Ureter (tissue), 1 donor: ENCODE measurements at places on chromosomes 12 and 14.
A peak's percentile ranks its signal among the peaks of the same experiment; 100 is the strongest.

- no peak for DNase-seq
Measured at GRCh38 chr14:86826661-86827060, 1166.3 kb downstream of the GALC start.

- no peak for DNase-seq
Measured at GRCh38 chr14:94307410-94307992, 14.4 kb upstream of the SERPINA10 start.

DNA sequence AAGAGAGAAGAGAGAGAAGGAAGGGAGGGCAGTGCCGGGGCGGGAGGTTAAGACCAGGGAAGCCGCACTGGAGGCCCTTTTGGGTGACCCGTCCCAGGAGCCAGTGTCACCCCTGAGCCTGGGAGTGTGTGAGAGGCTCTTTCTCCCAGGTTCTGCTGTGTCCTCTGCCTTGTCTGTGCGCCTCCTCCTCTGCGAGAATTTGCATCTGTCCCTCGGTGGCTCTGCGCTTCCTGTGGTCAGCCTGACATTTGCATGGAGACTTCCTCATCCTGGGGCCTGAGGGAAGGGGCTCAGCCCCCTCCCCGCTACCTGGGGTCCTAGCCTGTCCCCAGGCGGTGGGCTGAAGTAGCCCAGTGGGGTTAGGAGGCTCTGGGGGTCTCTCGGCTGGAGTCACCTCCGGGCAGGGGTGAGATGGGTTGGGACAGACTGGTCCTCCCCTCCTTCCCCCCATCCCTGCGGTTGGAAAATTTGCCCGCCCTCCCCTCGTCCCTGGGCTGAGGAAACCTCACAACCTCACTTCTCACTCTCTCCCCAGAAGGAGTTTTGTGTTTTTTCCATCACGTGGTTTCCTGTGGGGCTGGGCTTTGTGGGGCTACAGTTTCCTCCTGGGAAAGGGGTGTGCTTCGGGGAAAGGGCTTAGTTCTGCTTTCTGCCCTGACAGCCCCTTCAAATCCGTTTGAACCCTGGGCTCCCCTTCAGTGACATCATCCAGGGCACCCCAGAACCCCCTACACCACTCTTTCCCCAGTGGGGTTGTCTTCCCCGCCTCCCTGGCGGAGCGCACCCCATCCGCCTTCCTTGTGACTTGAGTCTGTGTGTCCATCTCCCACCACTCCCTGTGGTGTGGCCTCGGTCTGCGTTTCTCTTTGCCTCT is 2.5 kb downstream of the PTPN6 start:
- DNase-seq: peak; percentile 73

DNA sequence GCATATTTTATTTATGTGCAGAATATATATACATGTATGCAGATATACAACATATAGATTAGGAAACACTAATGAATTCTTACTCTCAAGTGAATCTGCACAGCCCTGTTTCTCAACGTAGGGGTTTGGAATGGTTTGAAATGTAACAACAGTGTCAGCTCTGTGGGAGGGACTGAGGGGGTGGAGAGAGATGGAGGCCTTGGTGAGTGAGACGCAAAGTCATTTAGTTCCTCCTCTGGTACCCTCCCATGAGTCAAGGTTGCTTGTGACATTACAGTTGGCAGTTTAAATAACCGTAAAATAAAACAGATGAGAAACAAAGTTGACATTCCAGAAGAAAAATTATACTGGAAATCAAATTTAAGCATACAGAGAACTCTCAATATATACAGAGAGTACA is 313.0 kb upstream of the PRKD1 start:
- no peak for DNase-seq

DNA sequence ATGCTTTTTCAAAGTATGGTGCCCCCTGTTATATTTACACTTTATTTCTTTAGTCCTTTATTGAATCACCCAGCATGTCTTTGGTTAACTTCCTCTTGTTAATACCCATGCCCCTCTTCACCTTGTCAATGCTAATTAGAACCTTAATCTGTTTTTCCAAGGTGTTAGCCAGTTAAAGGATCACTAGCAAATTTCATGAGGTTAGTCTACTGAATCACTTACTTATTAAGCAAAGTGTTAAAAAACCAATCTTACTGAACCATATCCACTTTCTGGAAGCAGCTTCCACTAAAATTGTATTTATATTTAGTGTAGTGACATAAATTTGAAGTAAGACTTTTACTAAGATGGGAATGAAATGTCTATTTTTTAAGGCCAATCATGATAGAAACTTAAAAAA is 27.9 kb downstream of the TAOK3 start:
- DNase-seq: no peak

- no peak for DNase-seq
Measured at GRCh38 chr12:82438356-82438755, 80.0 kb downstream of the METTL25 start.

DNA sequence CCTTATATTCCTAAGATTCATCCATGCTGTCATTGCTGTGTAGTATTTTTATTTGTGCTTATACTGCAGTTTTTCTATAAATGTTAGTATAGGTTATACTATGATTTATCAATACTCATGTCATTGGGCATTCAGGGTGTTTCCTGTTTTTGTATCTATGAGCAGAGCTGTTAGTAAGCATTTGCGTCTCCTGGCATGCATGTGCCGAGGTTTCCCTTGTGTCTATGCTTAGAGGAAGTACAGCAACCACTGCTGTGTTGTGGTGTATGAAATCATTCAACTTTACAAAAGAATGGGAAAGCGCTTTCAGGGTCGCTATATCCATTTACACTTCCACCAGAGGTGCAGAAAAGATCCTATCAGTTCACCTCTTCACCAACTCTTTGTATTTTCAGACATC is 122.7 kb downstream of the RGS6 start:
- DNase-seq: no peak

GRCh38 chr12:2372178-2372577 is 319.4 kb downstream of the CACNA1C start:
- no peak for DNase-seq

GRCh38 chr12:129873111-129873832 is 30.6 kb downstream of the TMEM132D start:
- no peak for DNase-seq

GRCh38 chr12:80625051-80625450 is 82.4 kb upstream of the MYF6 start:
- no peak for DNase-seq

DNA sequence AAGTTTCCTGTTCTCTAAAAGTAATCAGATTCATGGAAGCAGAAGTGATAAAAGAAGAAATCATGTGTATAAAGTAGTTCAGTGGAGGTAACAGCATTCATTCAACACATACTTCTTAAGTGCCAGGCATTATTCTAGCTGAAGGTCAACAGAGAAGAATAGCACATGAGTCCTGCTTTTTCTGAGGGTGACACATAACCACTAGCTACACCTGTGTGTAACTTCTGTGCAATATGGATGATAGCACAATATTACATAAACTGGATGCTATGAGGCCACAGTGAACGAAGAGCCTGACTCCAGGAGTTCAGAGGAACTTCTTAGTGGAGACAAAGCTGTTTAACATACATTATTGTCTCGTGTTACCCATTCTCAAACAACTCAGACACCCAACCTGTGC is 114.3 kb upstream of the PCED1B start:
- DNase-seq: no peak

DNA sequence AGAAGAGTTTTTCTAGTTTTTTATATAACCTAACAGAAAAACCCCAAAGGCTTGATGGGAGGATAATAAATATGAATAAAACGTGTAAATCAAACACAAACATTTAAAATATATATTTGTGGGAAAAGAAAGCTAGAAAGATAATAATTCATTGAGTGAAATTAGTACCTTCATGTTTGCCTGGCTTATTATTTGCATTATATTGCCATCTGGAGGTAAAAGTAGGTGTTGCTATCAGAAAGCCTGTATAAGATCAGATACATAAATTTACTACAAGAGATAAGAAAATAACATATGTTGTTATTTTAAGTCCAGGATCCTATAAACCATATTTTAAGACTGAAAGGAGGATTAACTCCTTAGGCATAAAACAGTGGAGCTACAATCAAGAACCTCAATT is 77.7 kb downstream of the NTS start:
- DNase-seq: no peak

- no peak for DNase-seq
Measured at GRCh38 chr14:93683226-93683625, 105.1 kb downstream of the PRIMA1 start.

DNA sequence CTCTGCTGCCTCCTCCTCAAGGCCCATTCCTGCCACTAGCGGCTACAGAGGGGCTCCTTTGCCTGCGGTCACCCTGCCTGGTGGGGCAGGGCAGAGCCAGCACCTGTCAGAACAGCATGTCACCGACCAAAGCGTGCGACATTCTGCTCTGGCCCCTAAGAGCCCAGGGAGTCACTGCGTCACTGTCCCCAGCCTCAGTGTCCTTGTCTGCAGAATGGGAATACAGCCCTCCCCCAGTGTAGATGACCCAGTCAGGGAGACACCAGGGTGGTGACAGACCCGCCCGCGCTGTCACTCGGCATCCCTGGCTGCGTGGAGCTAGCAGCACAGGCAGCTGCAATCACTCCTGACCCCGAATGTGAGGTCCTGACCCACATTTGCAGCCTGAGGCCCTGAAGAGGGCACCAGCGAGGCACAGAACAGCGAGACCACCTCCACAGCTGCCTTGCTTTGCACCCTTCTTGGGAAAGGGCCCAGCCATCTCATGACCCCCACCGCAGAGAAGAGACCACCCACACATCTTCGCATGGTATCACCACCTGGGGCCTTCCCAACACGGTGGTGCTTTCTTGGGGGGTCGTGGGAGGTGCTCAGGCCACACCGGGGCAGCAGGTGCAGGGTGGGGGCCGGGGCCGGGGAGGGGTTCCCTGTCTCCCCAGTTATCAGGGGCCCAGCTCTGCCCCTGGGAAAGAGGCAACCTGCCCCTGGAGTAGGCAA is 2.5 kb downstream of the AHNAK2 start:
- no peak for DNase-seq

DNA sequence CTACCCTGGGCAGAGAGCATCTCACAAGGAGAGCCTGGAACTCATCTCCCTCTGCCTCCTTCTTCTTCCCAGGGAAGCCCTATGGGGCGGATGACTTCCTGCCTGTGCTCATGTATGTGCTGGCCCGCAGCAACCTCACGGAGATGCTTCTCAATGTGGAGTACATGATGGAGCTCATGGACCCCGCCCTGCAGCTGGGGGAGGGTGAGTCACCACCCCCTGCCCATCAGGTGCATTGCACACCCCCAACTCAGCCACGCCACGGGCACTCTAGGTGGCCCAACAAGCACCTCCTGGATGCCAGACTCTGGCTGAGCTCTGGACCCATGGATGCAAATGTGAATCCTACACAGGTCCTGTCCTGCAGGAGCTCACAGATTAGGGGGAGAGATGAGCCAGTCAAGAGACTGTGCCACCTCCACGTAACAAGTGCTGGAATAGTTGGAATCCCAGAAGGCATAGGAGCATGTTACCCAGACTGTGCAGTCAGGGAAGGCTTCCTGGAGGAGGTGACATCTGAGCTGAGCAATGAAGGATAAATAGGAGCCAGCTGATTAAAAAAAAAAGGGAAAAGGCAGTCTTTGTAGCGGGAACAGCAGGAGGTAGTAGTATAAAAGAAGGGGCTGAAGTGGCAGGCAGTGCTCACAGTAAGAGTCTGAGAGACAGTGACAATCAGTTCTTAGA is 71.9 kb downstream of the LGMN start:
- no peak for DNase-seq

GRCh38 chr14:101361044-101361443 is 200.3 kb upstream of the DIO3 start:
- DNase-seq: no peak

GRCh38 chr12:101697930-101698799 is 725 bp downstream of the CHPT1 start:
- peak; percentile 54 for DNase-seq

- no peak for DNase-seq
Measured at GRCh38 chr14:73259837-73260236, 22.5 kb downstream of the PAPLN start.

DNA sequence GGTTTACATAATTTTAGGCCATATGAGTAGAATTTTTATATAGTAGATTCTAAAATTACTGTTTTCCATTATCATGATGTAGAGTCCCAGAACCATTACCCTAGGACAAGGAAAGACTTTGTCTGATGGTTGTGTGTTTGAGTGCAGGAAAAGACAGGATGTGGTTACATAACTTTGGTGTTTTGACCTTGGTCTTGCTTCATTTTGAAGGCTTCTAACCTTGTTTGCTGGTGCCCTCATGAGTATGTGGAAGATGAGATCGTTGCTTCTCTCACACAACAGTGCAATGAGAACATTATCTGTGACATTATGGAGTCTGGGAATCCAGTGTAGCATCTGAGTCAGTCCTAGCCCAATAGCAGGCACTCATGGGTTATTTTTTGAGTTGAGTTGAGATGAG is 106.2 kb downstream of the IGF1 start:
- DNase-seq: no peak

DNA sequence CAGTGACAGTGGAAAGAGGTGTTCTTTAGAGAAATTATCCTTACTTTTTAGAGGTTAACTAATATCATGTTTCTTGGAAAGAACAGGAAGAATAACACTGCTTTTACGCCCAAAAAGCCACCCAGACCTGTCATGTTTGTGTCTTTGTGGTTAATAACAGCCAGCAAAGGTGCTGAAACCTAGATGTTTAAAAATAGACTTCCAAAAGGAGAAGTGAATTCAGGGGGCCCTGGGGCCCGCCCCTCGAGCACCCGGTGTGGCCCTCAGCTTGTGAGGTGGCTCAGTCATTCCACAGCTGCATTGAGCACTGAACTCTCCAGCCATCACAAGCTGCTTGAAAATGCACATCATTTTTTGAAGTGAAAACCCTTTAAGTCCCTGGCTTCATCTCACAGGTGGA is 20.8 kb upstream of the AMN start:
- DNase-seq: no peak

DNA sequence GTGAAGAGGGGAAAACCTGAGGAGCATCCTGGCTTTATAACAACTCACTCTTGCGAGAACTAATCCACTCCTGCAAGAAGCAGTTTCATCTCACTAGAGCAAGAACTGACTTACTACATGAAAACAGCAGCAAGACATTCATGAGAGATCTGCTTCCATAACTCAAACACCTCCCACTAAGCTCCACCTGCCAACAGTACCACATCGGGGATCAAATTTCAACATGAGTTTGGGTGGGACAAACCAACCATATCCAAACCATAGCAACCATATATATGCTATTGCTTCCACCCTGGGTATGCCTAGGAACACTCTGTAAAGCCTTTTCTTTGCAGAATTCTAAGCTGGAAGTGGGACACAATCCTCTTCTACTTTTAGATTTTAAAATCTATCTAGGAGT is 13.9 kb upstream of the AVPR1A start:
- DNase-seq: no peak

- no peak for DNase-seq
Measured at GRCh38 chr12:19547271-19547671, 108.0 kb downstream of the AEBP2 start.

- DNase-seq: no peak
Measured at GRCh38 chr12:119659289-119659897, 8.5 kb upstream of the PRKAB1 start.

- no peak for DNase-seq
Measured at GRCh38 chr12:68613209-68613904, 2.7 kb downstream of the RAP1B start.

DNA sequence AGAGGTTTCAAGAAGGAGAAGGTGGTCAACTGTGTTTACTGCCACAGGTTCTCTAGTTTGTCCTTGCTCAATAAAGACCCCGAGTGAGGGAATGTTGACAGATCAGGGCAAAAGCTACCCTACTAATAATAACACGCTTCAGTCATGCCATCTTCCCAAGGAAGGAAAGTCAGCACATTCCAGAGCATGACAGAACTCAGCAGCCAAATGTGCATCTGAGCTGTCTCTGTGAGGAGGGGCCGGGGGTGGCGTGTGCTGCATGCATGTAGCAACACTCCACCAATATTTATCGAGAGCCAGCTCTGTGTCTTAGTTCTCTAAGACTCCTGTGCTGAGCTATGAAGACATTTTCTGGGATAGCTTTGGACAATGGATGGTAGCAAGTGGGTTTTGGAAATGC is 260.4 kb downstream of the DPF3 start:
- no peak for DNase-seq
